Stimulated activated CD4-positive, alpha-beta T cell treated with anti-CD3 and anti-CD28 coated beads, Interleukin-1b, Interleukin-23, amount 100 ng/mL, for 4 hours (primary cell): ENCODE measurements at places on chromosomes 2 and 18.

GRCh38 chr2:174193737-174194136 lies 54.6 kb downstream of the OLA1 start:
- DNase-seq = no peak

DNA sequence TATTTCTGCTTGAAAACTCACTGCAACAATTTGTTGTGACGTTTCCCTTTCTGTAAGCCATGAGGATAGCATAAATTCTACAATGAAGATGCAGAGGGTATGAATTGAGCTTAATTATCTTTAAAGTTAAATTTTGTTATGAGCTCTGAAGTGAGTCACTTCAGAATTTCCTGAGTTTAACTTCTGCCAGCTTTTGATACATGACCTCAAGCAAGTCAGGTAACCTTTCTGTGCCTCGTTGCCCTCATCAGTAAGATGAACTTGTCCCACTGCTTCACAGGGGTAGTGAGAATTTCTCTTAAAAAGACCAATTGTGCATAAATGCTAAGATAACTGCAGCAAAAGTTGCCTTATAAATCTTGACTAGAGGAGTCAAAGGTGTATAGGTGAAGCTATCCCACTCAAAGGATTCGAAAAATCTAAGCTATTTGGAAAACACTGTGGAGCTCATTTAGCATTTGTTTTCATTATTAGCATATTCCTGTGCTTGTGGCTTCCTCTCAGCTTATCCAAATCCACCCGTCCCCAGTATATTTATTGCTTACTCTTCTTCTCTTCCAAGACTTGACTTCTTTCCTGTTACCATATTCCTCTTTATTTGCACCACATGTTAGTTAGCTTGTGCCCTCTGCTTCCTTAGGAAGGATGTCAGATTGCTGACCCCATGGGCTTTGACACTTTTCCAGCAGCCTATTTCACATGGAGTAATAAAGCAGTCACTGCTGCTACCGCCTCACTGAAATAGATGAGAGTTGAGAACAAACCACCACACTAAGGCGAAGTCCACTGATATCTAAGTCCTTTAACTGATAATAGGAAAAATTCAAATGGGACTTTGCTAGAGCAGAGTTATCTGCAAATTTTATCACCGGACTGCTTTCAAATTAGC lies 428.6 kb downstream of the ERBB4 start:
- no peak for DNase-seq

DNA sequence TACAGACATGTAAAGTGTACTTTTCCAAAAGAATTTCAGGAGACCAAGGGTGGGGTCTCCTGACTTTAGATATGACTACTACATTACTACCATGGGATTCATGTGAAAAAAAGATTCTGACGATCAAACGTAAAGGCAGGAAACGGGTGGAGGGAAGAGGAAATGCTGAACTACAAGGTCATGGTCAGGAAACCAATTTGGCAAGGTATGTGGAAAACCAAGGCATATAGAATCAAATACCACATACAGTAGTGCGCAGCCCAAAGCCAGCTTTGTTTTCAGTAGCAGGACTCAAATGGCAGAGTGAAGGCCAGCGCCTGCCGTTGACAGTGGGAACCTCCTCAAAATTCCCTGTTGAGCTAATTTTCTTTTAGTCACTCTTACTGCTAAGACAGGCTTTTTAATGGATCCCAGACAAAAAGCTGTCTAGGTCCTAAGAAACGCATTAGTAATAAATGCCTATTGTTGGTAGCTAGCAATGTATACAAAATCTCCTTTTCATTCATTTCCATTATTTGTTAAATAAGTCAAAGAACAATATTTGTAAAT lies 57.6 kb upstream of the SERTAD2 start:
- DNase-seq = no peak

GRCh38 chr2:58645017-58645416 lies 403.9 kb upstream of the FANCL start:
- no peak for DNase-seq

- no peak for DNase-seq
These were observed 103.5 kb downstream of the SMIM21 start for GRCh38 chr18:75323821-75324585.

- no peak for DNase-seq
These were observed 129.0 kb downstream of the ICOS start for GRCh38 chr2:204065566-204065965.

DNA sequence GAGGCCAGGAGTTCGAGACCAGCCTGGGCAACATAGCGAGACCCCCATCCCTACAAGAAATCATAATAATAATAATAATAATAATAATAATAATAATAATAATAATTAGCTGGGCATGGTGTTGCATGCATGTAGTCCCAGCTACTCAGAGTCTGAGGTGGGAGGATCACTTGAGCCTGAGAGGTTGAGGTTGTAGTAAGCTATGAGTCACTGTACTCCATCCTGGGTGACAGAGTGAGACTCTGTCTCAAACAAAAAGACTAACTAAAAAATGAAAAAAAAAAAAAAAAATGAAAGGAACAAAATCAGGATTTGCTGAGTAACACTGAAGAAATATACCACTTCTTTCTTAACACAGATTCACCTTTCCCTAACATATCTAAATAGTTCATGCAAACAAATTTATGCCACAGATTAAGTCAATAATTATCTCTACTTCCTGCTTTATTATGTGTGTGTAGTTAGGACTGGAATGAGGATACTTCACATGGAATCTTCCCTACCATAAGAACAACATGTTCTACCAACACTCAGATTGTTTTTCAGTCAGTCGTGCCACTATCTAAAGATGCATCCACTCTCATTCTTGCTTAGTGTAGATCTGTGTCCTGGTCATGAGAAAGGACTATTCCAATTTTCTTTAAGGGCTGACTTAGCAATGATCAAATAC lies 928.7 kb downstream of the SLC4A3 start:
- DNase-seq = no peak
